Kasumi-1 (cell line): ENCODE measurements at places on chromosomes 7 and 10.

DNA sequence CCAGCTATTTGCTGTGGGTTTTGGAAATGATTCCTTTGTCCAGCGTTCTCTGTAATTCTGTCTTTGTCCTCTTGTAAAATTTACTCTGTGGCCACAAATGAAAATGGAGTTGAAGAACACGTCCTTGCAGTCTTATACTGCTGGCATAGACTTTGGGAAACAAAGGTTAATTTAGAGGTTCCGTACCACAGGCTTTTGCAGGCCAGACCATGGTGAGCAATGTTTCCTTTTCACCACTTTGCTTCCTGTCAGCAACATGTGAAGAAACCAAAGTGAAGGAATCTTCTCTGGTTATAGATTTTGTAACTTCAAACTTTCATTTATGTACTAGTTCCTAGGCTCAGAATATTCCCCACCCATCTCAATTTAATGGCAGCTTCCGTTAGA is 488.5 kb downstream of the MDFIC start:
- peak; percentile 74 for DNase-seq

- no peak for DNase-seq
Measured at GRCh38 chr7:33184828-33185227, 55.5 kb downstream of the BBS9 start.

- no peak for DNase-seq
Measured at GRCh38 chr10:30114881-30115625, 55.7 kb upstream of the JCAD start.

DNA sequence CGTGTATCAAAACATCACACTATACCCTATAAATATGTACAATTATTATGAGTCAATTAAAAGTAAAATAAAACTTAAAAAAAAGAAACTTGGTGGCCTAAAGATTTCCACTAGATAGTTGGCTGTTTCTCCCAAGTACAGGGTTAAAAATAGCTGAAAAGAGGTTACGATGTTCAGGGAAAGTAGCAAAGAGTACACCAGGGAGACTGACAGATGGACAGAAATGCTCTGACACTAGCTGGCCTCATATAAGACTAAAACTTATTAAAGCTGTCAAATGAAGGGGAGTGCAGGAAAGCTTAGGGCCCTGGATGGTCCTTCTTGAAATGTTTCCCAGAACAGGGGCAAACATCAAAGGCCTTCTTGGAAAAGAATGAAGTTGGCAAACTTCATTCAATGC is 51.3 kb downstream of the TCAF1 start:
- DNase-seq = no peak

- no peak for DNase-seq
Measured at GRCh38 chr7:100649826-100650565, 6.3 kb downstream of the ACTL6B start.

GRCh38 chr7:19105546-19105945 is 11.9 kb downstream of the TWIST1 start:
- no peak for DNase-seq

GRCh38 chr10:37733822-37734221 is 123.6 kb downstream of the ZNF248 start:
- DNase-seq = no peak

- no peak for DNase-seq
Measured at GRCh38 chr7:135647755-135648154, 14.6 kb upstream of the STMP1 start.
